D341Med (cell line): ENCODE measurements at places on chromosomes 5 and 9.

- DNase-seq: no peak
Observed at GRCh38 chr5:180353980-180354452, 880 bp upstream of the GFPT2 start.

GRCh38 chr5:147904110-147904509 lies 2.2 kb downstream of the C5orf46 start:
- DNase-seq: no peak

- no peak for DNase-seq
Observed at GRCh38 chr9:19171271-19171670, 44.0 kb upstream of the PLIN2 start.

- DNase-seq: peak; percentile 83
Observed at GRCh38 chr9:12775679-12776512, 1.1 kb downstream of the LURAP1L start.

GRCh38 chr5:112732131-112732530 lies 5.6 kb upstream of the APC start:
- DNase-seq: no peak

GRCh38 chr5:149035372-149035790 lies 27.5 kb downstream of the SH3TC2 start:
- peak; percentile 71 for DNase-seq

GRCh38 chr9:91781906-91782305 lies 168.1 kb downstream of the ROR2 start:
- DNase-seq: no peak

GRCh38 chr5:153520952-153521351 lies 30.5 kb downstream of the GRIA1 start:
- no peak for DNase-seq

- DNase-seq: no peak
Observed at GRCh38 chr9:127896395-127897192, 2.8 kb downstream of the ST6GALNAC6 start.

- no peak for DNase-seq
Observed at GRCh38 chr9:135248721-135249120, 161.3 kb downstream of the OLFM1 start.

- DNase-seq: no peak
Observed at GRCh38 chr9:77769246-77769645, 121.1 kb upstream of the GNA14 start.

- no peak for DNase-seq
Observed at GRCh38 chr5:158051036-158051435, 192.1 kb upstream of the CLINT1 start.

- no peak for DNase-seq
Observed at GRCh38 chr9:95206143-95206542, 111.4 kb downstream of the FANCC start.

DNA sequence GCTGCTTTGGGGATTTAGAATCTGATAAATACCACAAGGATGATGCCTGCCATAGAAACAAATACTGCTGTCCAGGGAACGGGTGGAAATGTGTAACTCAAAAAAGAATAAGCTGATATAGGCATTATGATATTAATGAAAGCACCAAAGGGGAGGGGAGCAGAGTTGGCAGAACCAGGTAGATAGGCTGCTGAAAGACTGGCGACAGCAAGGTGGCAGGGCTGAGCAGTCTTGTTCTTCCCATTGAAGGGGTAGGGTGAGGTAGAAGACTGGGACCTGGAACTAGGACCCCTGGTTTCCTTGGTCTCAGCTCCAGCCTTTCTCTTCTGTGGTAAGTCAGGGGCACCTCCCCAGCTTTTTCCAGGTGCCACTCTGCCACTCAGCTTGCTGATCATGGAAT lies 31.4 kb upstream of the TMOD1 start:
- peak; percentile 52 for DNase-seq

GRCh38 chr5:66322786-66323528 lies 178.9 kb downstream of the SREK1 start:
- DNase-seq: no peak

DNA sequence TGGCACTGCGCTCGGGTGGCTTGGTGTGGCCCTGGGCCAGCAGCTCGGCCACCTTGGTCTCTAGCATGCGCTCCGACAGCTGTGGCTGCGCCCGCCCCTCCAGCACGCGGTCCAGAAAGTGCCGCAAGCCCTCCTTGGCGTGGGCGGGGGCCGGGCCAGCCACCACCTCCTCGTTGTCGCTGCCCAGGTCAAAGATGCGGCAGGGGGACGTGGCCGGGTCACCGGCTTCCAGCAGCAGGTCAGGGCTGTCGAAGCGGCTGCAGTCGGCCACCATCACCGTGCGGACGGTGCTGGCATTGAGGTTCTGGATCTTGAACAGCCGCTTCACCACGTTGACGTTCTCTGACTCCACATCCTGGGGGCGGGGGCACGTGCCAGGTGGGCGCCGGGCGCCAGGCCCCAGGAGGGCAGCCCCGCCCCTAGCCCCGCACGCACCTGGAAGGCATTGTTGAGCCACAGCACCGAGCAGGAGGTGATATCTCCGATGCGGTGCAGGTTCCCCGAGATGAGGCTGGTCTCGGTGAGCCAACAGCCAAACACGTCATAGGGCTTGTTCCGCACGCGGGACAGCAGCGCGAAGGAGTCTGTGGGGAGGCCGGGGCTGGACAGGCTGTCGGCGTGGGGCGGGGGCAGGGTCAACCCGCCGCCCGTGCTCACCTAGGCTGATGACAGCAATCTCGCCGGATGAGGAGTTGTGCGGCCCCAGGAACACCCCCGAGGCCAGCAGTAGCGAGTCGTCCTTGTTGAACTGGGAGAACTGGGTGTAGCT lies 2.2 kb downstream of the FBXW5 start:
- DNase-seq: no peak

GRCh38 chr5:172935096-172935495 lies 24.1 kb upstream of the RPL26L1 start:
- DNase-seq: no peak

- DNase-seq: no peak
Observed at GRCh38 chr9:89751079-89751825, 146.4 kb downstream of the GADD45G start.

DNA sequence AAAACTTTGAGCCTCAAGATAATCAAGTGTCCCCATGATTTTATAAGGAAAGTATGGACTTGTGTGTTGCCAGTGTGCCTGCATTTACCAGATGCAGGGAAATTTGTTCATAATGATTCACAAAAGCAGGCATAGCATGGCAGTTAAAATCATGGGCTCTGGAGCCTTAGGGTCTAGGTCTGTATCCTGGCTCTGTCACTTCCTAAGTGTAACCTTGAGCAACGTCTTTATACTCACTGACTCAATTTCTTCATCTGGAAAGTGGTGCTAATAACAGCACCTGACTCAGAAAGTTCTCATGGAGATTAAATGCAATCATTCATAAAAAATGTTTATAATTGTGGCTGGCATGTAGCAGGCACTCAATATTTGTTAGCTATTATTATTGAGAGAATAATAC lies 234.9 kb downstream of the SAXO1 start:
- DNase-seq: no peak

GRCh38 chr9:105245029-105245890 lies 809 bp downstream of the SLC44A1 start:
- DNase-seq: peak; percentile 63

GRCh38 chr5:6565492-6565891 lies 67.4 kb downstream of the NSUN2 start:
- no peak for DNase-seq

- peak; percentile 53 for DNase-seq
Observed at GRCh38 chr9:124008694-124009530, 2.7 kb upstream of the LHX2 start.

GRCh38 chr9:21674894-21675293 lies 127.5 kb upstream of the MTAP start:
- DNase-seq: no peak

GRCh38 chr5:102974177-102974576 lies 145.8 kb downstream of the GIN1 start:
- no peak for DNase-seq

DNA sequence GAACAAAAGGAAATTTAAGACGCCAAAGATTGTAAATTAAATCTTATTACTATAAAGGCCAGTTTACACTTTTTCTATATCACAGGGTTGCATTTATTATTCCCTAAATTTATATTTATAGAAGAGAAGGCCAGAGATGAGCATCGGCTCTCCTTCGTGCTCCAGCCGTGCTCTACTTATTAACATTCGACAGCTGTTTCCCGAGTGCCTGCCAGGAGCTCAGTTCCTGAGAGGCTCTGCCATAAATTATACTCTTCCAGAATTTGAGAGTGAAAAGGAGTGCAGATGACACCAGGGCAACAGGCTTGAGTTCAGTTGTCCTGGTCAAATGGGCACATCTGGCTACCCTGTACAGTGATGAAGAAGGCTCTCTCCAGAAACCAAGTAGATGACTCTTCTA lies 70.1 kb downstream of the PCSK5 start:
- no peak for DNase-seq

DNA sequence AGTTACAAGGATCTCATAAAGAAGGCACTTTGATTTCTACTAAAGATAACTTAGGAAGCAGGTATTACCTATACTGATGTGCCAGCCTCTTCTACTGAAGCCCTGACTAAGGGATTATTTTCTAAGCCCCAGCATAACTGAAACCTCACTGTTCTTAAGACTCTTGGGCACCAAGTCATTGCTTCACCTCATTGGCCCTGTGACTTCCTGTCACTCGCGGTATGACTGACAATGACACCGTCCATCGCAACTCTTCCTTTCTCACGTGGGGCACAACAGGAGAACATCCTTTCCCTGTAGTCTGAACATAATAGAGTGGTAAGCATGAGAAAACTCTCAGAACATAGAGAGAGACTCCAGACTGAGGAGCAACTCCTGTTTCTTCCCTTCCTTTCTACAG lies 6.4 kb downstream of the OR2V2 start:
- DNase-seq: no peak

DNA sequence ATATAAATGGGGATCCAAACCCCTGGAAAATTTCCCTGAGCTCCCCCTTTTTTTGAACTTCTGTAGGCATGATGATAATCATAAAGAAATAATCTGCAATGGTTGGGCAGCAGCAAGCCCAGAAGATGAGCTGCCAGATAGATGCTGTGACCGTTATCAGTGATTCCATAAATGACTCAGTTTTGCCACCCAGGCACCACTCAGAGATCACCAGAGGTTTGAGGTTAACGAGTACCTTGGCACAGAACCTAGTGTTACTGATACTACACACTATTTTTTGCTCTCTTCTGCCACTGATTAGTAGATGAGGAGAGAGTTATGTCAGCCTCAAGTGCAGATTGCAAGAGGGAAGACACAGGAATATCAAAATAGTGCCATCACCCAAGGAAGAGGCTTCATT lies 199.3 kb upstream of the PTGER4 start:
- no peak for DNase-seq

DNA sequence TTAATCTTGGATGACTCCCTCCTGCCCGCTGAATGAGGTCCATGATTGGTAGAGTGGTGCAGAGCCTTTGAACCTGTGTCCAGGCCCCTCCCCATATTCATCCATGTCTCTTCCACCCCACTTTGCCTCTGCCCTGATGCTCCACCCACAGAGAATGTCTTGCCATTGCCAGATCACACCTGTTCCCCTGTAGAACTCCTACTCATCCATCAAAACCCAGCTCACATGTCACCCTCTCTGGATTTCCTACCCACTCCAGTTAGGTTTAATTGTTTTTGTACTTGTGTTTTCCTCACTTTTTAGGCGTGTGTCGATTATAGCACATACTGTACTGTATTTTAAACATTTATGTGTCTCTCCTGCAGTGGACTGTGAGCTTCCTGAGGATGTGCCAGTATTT lies 107.0 kb upstream of the CTSL start:
- DNase-seq: no peak

DNA sequence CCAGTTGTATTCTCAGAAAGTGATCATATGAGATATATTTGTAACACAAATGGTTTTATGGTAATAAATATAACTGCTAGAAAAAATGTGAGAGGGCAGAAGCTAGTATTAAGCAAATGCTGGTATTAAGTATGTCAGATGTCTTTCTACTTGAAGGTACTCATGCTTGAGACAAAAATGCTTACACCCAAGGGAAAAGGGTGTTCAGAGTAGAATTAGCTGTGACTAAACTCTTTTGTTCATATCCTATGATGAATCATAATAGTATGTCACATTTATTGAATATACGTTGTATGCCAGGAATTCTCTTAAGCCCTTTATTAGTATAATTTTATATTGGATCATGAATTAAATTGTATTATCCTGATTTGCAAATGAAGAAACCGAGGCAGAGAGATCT lies 2.2 kb downstream of the ADGRV1 start:
- DNase-seq: no peak

GRCh38 chr5:29982457-29982856 lies 1211.0 kb upstream of the CDH6 start:
- no peak for DNase-seq

- DNase-seq: no peak
Observed at GRCh38 chr5:148792744-148793143, 33.7 kb upstream of the ADRB2 start.

- DNase-seq: no peak
Observed at GRCh38 chr9:132762896-132763295, 92.6 kb downstream of the GTF3C4 start.

DNA sequence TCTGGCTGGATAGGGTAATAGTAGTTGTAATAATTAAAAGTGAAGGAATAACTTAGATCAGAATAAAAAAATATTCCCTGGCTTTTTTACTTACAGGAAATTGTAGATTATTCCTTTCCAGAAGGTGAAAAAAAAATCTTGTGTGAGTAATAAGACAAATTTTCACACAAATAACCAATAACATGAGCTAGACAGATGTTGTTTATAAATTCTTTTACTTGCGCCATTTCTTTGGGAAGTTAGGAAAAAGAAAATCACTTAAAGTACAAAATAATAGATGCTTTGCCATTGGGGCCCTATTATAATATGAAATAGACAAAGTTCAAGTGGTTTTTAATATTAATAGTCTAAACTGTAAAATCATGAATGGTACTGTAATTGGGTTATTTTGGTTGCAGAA lies 204.1 kb downstream of the ARRDC3 start:
- no peak for DNase-seq

DNA sequence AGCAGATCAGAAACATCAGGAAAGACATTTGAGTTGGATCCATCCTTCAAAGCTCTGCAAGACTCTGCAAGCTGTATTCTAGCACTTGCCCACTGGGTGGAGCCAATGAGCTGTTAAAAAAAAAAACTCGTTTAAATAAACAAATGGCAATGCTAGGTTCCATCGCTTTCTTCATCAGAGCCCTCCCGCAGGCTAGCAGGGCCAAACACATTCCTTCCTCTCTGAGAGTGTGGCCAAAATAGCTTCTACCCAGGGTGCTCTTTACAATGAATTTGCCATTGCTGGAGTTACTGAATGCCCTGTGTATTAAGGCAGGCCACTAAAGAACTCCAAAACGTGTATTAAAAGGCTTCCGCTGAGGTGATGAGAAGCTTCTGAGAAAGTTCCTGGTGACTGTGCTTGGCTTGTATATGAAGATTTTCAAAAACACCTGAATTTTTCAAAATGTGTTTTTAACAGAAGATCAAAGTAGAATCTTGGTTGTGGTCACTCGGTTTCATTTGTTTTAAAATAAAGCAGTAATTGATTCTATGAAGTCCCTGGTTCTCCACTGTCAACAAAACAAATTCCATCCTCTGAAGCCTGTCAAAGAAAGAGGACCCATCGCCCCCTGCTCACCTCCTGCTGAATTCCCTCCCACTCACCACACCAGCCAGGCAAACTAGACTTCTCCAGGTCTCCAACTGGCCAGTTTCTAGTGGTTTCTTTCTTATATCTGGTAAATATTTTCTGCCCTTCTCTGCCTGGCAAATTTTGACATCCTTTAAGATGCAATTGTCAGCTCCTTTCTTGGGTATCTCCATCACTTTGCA lies 36.5 kb upstream of the EQTN start:
- peak; percentile 76 for DNase-seq

GRCh38 chr5:159231167-159231566 lies 21.8 kb upstream of the RNF145 start:
- DNase-seq: no peak
